ENCODE measurements at places on chromosomes 2 and 18. TPM values are rescaled to one million over a fixed set of nuclear protein-coding genes. Genes with fewer than 3 reads are reported as not detected.

DNA sequence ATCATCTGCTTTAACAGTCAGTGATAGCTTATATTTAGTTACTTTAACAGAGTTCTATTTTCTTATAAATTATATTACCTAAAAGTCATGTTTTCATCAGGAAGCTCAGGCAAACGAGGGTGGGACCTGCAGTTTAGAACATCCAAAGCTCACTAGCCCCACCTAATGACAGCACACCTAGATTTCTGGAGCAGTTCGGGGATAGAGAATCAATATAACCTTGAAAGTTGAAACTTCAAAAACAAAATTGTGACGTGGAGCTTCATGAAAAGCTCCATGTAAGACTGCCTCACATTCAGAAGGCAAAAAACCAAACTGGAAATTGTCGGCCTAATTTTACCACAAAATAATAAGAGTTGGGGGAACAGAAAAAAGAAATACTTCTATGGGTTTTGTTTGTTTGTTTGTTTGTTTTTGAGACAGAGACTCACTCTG lies 185.9 kb upstream of the CCDC150 start:
- no peaks in the 10 kb centered on the region for H3K4me1 ChIP-seq
- H3K36me3 ChIP-seq: no peaks in the 10 kb centered on the region
- H3K27me3 ChIP-seq: peaks cover 37% of the 10 kb centered on the region
- no peak overlapping the region for H3K4me3 ChIP-seq

Gene ACTG2
- total RNA-seq: not detected

DNA sequence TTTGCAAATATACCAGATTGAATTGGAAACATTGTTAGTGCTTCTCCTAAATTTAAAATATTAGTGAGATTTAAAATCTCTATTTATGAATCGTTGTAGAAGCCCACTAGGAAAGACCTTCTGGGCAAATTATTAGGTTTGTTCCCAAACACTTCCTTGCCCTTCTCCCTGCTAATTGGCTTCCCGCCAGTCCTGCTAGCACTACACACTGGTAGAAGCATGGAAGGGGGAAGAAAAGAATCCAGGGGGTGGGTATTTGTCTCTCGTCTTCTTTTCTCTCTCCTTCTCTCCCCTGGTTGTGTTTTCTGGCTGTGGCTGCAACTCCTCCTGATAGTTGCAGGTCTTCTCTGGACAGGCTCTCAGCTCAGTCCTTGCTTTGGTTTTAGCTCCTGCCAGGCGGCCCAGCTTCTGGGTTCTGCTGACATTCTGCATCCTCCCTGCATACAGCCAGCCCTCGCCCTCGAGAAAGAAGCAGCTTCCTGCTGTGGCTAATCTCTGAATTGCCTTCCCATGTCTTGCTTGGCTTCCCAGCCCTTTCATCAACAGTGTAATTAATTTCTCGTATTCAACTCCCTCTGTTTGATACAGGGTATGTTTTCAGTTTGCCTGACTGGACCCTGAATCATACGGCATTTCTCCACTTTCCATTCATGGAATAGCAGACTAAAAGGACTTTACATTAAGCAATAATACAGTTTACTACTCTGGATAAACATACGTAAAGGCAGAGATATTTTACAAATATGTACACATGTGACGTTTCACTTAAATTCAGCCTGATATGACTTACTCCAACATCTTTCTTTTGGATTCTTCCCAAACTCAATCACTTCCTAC lies 6.9 kb upstream of the PARD3B start:
- peaks cover 7% of the 10 kb centered on the region for H3K27me3 ChIP-seq
- H3K4me3 ChIP-seq: no peak overlapping the region
- H3K27ac ChIP-seq: no peak overlapping the region
- H3K36me3 ChIP-seq: no peaks in the 10 kb centered on the region
- H3K4me1 ChIP-seq: no peaks in the 10 kb centered on the region

GRCh38 chr2:99706735-99707134 lies 216.9 kb upstream of the REV1 start:
- no peak overlapping the region for H3K27ac ChIP-seq
- H3K27me3 ChIP-seq: peaks cover 7% of the 10 kb centered on the region
- no peaks in the 10 kb centered on the region for H3K4me1 ChIP-seq
- H3K4me3 ChIP-seq: no peak overlapping the region
- H3K36me3 ChIP-seq: no peaks in the 10 kb centered on the region
- no peak for DNase-seq

Gene AGXT
- total RNA-seq: not detected

DNA sequence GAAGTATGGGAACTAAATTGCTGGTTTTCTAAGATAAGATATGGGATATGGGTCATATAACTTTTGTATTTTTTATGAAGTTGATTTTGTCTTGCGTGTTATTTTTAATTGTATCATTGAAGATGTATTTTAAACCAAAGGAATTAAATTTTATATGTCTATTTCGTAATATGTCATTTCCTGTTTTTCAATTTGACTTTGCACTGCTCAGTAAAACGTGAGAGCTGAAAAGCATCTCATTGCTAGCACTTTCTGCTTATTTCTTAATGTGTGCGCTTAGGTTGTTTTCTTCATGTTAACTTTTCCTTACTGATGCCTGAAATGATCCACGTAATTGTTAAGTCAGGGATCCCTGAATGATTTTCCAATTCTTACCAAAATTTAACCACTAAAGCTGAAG lies 41.2 kb upstream of the KLF11 start:
- H3K27me3 ChIP-seq: peaks cover 14% of the 10 kb centered on the region

All from activated CD4-positive, alpha-beta memory T cell treated with anti-CD3 and anti-CD28 coated beads, Interleukin-2, amount 10 ng/mL, durations not matched to agents 7 days and 5 days (primary cell).